ENCODE measurements at places on chromosomes 5 and 9. TPM values are rescaled to one million over a fixed set of nuclear protein-coding genes. Genes with fewer than 3 reads are reported as not detected.

The FABP6 gene
- 0.70 TPM for total RNA-seq

The SMC5 gene
- 13.5 TPM for total RNA-seq

The C1QTNF3 gene
- total RNA-seq, result not detected

The SYK gene
- total RNA-seq, result 0.68 TPM

The LCNL1 gene
- total RNA-seq, result not detected

The GCNT4 gene
- total RNA-seq, result not detected

The DDX46 gene
- 40.3 TPM for total RNA-seq

DNA sequence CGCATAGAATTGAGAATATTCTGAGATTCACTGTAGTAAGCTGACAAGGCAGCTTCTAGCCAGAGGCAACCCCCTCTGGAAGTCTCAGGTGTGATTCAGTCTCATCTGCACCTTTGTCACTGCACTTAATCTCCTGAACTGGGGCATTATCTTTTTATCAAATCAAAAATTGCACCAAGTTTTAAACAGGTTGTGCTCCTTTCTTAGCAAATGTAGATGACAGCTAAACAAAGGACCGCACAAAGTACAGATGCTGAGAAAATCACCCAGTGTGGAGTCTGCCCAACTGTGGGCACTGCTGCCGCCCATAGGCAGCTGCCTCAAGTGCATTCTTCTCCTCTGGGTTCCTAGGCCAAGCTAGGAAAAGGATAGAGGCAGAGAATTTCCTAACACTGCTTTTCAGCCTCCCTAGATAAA, 51.1 kb downstream of the STARD4 start:
- peak; percentile 15 for DNase-seq

DNA sequence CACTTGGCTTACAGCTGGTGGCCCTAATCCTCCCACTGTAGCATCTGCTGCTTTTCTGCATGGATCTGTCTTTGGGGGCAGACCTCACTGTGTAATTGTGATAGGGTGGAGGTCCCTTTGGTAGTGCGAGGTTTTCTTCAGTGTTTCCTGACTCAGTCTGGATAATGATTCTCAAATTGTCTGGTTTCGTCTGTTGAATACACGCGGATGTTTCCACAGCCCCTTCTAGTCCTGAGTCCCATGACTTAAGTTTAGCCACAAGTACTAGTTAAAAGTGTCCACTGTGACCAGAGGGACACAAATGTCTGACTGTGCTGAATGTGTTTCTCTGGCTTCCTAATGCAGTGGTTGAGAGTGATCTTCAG, 70.5 kb downstream of the LMNB1 start:
- no peak for DNase-seq

- DNase-seq, result no peak
Observed at GRCh38 chr9:81466981-81467380, 222.4 kb downstream of the TLE1 start.

GRCh38 chr5:598564-598890, 13.6 kb upstream of the CEP72 start:
- no peak for DNase-seq

DNA sequence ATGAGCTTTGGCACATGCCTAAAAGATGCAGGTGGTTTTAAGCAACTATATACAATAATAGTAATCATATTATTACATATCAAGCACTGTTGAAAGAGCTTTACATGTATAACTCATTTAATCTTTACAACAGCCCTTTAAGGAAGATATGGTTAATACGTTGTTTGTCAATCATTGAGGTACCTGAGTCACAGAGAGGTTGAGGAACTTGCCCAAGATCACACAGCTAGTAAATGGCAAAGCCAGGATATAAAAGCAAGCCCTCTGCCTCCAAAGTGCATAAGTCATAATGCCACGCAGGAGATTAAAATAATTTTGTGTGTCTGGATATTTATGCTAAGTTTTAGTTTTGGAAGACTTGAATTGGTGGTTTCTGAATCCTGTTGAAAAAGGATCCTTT, 90.2 kb downstream of the DAPK1 start:
- DNase-seq, result no peak

DNA sequence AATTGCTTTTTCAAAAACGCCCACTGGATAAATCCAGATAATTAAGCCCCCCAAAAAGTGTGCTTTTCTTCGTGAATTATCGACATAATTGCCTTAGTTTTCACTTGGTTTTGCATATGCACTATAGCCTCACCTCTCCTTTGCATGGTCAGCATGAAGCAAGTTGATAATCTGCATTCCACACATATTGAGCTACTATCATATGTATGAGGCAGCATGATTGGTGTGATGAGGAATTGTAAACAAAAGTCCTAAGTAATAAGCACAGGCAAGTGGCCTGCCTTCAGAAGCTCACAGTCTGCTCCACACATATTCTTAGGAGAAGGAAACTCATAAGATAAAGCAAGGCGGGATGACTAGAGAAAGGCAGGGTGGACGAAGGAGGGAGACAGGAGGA, 33.8 kb downstream of the MED10 start:
- no peak for DNase-seq

DNA sequence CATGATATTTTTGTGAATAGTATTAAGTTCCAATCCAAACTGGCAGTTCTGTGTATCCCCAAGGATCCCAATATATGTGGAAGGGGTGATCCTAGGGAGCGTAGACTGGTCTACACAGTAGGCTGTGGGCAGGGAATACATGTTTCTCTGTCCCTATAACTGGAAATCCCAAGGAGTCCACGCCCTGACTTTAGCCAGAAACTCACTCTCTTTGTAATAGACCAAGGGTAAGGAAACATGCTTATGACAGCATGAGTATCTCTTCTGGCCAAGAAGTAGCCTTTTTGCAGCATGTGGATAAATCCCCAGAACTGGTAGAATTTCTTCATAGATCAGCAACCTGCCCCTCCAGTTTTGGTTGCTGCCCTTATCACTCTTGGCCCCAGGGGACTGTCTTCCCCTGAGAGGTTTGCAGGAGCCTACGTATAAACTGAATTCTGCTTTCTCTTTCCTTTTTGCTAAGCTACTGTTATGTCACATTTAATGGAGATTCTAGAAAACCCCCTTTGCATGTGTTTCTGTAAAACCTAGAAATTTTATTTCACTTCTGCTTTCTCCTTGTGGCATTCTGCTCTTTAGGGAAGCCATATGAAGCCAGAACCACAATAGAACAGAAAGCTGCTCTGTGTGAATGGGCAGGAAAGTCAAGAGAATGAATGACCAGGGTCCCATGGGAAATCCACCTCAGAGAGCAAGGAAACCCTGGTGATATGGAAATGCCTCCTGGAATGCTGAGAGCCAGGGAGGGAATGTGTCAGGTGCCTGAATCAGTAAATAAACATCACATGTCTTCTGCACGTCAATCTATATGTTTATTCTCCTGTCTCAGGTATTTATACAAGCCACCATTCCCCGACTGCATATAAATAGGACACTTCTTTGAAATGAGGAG, 3.5 kb downstream of the IFNA2 start:
- DNase-seq, result no peak

GRCh38 chr5:32630867-32631491, 45.6 kb downstream of the SUB1 start:
- DNase-seq, result no peak

- no peak for DNase-seq
Observed at GRCh38 chr5:97545886-97546535, 363.0 kb upstream of the RIOK2 start.

DNA sequence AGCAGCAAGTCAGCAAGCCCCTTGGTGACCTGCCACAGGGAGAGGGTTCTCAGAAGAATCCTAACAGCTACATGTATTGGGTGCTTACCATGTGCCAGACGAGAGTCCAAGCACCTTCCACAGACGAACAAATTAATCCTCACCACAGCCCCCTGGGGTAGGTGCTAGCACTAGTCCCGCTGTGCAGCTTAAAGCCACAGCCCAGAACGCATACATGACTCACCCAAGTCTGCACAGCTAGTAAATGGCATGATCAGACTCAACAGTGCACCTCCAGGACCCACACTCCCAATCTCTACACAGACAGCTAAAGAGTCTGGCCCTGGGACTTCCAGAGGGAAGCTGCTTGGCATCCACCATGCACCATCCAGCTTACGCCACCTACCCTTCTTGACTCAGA, 111.5 kb downstream of the PAX5 start:
- DNase-seq, result peak; percentile 47

GRCh38 chr5:95727764-95728191, 3.4 kb upstream of the RHOBTB3 start:
- no peak for DNase-seq

GRCh38 chr5:41277476-41278245, 64.3 kb upstream of the C6 start:
- no peak for DNase-seq

- no peak for DNase-seq
Observed at GRCh38 chr5:174204535-174205313, 159.2 kb downstream of the NSG2 start.

GRCh38 chr9:77906991-77907390, 124.6 kb downstream of the GNAQ start:
- DNase-seq, result no peak

- DNase-seq, result no peak
Observed at GRCh38 chr9:35106343-35106730, 3.4 kb upstream of the STOML2 start.

DNA sequence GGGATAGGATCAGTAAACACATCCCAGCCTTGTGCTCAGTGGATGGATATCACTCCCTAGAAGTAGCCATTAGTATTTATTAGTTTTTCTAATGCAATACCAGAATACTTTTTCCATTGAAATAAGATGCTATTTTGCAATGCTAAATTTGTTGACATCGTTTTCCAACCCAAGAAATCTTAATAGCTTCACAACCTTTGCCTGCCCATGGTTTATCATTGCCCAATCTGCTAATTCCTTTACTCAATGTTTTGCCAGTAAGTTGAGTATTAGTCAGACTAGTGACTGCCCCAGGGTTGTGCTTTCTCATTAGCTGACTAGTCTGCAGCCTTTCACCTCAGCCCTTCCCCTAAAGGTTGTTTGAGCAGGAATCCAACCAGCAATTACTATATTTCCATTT, 62.9 kb downstream of the NREP start:
- peak; percentile 13 for DNase-seq

DNA sequence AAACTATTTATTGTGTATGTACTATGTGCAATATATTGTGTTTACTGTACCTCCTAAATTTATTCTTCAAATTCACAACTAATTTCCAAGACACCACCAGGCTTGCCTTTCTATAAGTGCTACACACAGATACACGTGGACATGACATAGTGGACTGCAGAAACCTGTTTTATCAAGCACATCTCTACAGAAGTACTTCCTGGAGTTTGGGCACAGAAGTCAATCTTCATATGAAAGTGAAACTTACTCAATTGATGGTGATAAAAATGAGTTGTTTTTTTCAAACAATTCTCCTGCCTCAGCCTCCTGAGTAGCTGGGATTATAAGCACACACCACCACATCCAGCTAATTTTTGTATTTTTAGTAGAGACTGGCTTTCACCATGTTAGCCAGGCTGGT, 57.6 kb downstream of the NLN start:
- DNase-seq, result no peak
